ENCODE measurements at places on chromosomes 13 and 19.

- no peak for DNase-seq
Measured at GRCh38 chr13:69604698-69605097, 502.9 kb upstream of the ATXN8OS start.

- DNase-seq: peak; percentile 39
Measured at GRCh38 chr19:49333811-49334288, 1.4 kb upstream of the CD37 start.

DNA sequence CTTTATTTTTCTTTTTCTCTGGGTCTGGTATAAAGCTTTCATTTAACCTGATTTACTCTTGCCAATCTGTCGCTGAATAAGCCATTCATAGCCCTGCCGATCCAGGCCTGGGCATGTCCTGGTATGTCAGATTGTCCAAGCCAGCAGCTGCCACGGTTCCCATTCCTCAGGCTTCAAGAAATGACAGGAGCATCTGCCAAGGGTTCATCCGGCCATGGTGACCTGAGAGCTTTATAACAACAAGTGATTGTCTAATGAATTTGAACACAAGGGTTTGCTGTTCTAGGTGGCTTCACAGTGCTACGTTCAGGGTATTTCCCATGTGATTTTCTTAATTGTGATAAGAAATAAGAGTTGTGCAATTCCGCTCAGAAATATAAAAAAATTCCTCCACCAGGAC, 20.0 kb downstream of the PNMA8A start:
- DNase-seq: no peak

DNA sequence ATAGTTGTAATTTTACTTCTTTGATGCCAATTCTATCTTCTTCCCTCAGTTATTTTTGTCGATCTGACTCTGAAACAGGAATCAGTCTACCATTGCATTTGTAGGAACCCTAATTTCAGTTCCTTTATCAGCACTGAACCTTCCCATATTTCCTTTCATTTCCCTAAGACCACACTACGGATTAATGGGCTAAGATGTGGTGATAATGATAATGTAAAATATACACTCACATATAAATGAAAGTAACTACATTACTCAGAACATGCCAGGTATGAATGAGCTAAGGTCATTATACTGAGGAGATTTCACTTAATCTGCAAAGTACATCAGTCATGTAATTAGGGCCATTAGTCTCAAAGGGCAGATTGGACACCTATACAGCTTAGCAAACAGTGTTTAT, 60.2 kb upstream of the RFC3 start:
- peak; percentile 57 for DNase-seq

GRCh38 chr19:57380923-57381322, 8.7 kb upstream of the ZNF548 start:
- no peak for DNase-seq

GRCh38 chr13:50518781-50519201, 324.7 kb downstream of the DLEU7 start:
- DNase-seq: peak; percentile 15

- no peak for DNase-seq
Measured at GRCh38 chr13:46071590-46072249, 19.2 kb upstream of the ZC3H13 start.

GRCh38 chr13:73138638-73139491, 80.1 kb downstream of the KLF5 start:
- DNase-seq: no peak

GRCh38 chr19:4436231-4436630, 21.4 kb downstream of the UBXN6 start:
- DNase-seq: no peak

GRCh38 chr13:97567510-97568243, 133.7 kb downstream of the RAP2A start:
- DNase-seq: peak; percentile 47

GRCh38 chr19:5707576-5708575, 12.1 kb downstream of the LONP1 start:
- no peak for DNase-seq

DNA sequence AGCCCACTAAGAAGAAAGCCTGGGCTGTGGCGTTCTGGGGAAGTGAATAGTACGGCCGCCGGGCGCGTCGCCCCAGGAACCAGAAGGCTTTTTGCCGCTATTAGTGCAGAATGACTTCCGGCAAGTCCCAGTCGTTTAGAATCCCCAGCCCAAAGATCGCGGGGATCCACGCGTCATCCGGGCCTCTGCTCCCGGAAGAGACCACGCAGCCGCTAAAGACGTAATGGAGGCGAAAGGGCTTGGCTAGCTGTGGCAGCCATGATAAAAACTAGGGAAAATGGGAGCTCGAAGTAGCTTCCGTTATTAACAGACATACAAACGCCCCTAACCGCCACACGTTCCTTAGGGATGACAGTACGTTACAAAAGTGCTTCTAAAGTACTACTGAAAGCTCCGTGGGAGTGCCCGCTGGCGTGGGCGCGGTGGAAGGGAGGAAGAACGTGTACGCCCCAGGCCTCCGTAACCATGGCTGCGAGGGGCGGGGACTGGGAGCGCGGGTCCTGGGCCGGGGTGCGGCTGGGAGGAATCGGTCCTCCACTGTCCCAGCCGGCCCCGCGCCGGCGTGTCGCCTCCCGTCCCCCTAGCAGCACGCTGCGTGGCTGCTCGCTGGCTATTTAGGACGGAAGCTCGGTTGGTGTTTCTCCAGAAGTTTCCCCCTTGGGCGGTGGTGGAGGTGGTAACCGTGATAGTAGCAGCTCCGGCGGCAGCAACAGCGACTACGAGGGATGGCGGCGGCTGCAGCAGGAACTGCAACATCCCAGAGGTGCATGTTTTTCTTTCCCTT, at the start of gene SUGT1:
Gene SUGT1, plus strand, starts transcription at position 641 of the 784 bp plus-strand sequence. Its CDS starts 85 bp downstream, at position 726.
- peak; percentile 99 for DNase-seq

- no peak for DNase-seq
Measured at GRCh38 chr19:4210166-4210731, 19.1 kb upstream of the EBI3 start.

DNA sequence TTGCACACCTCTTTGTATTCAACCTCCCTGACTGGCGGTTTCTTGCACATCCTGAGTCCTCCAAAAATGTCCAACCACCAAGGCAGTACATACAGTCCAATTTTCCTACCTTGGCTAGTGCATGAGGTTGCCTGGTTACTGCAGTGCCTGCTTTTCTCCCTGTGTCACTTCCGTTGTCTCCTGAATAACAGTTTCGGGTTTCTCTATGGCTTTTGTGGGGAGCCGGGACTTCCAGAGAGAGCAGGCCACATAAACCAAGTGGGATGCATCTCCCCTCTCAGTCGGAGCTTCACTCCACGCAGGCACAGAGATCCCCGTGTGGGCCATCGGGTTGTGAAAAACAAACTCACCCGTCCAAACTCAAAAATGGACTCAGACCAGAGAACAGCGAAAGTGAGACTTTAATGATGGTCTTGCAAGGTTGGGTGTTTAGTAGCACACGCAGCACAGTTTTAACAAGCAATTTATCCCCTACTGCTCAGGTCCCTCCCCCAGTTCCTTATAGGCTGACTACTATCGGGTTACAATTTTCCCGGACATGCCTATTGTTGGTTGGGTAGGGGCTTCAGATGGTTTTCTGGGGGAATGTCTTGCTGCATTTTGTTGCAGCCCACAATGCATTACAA, 173.1 kb downstream of the POU4F1 start:
- no peak for DNase-seq

- no peak for DNase-seq
Measured at GRCh38 chr13:41961466-41961760, 504 bp upstream of the VWA8 start.

GRCh38 chr19:3818466-3818865, 32.3 kb upstream of the MATK start:
- peak; percentile 94 for DNase-seq

- DNase-seq: no peak
Measured at GRCh38 chr19:20470345-20471135, 95.0 kb downstream of the ZNF737 start.

DNA sequence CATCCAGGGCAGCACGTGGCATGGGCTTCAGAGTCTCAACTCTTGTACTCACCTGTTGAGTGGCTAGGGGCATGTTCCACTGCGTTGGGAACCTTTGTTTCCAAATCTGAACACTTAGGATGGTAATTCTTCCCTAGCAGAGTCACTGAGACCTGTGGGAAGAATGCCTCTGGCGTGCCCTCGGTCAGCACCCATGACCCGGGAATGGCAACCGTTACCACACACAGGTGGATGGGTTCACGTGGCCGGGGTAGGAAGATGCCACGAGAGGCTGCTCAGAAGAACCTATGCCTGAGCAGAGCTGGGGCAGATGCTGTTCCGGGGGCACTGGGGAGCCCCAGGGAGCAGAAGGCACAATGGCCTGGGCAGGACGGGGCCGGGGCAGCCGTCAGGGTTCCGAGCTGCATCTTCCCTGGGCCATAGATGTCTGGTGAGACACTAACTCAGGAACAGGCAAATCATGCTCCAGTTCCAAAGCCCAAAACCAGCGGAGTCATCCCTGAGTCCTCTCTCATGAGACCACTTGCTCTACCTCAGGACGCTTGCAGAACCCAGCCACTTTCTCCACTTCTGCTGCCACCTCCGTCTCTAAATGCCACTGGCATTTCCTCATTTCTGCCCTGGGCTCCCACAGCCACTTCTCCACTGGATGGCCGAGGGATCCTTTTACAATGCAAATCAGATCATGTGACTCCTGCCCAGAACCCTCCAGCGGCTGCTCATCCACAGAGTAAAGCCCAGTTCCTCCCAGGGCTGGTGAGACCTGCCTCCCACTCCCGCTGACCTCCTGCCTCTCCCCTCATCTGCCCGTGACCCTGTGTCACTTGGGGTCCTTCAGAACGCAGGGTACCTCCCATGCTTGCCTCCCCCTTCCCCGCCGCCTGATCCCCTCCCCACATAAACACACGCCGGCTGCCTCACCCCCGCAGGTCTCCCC, 36.7 kb downstream of the FAM124A start:
- peak; percentile 79 for DNase-seq

GRCh38 chr19:48962029-48962848, 2.9 kb upstream of the FTL start:
- peak; percentile 75 for DNase-seq

DNA sequence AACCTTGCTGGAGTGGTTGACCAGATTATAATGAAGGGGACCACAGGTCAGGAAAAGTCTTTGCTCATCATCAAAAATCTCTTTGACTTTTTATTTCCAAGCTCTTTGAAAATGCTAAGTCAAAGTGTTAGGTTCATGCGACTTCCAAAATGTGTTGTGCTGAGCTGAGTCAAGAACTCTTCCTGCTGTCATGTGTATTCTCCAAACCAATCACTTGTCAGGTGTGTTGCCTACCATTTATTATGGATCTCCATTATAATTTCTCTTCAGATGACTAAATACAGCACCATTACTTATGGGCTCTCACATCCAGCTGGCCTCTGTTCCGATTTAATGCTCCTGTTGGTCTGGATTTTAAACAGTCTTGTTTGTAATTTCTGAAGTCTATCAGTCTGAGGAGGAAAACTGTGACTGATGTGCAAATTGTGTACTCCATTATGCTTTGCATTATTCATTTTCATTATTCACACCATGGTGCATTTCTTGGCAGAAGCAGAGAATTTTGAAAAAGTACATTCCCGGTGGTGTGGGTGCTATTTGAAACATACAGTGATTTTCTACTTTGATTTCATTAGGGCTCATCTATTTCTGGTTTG, 562.5 kb downstream of the LMO7 start:
- no peak for DNase-seq

DNA sequence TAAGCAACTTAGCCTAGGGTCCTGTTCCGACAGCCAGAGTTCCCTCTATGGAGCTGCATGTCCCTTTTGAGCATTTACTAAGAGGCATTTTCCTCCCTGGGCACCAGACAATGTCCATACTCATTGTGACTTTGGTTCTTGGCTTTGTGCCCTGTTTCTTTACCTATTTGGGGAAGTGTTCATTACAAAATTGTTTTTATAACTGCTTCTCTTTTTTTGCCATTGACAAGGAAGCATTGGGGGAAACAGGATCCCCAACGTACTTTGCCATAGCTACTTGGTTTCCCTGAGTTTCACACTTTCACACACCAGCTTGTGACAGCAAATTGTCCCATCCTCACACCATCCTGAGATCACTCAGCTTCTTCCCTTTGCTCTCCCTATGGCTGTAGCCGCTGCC, 81.1 kb upstream of the SIAH3 start:
- peak; percentile 71 for DNase-seq

- DNase-seq: peak; percentile 78
Measured at GRCh38 chr19:35045667-35046300, 4.3 kb downstream of the HPN start.
